ENCODE measurements at places on chromosomes 1 and 21.
A peak's percentile ranks its signal among the peaks of the same experiment; 100 is the strongest.

GRCh38 chr1:12678820-12679219, 34.9 kb downstream of the AADACL4 start:
- no peak for DNase-seq

DNA sequence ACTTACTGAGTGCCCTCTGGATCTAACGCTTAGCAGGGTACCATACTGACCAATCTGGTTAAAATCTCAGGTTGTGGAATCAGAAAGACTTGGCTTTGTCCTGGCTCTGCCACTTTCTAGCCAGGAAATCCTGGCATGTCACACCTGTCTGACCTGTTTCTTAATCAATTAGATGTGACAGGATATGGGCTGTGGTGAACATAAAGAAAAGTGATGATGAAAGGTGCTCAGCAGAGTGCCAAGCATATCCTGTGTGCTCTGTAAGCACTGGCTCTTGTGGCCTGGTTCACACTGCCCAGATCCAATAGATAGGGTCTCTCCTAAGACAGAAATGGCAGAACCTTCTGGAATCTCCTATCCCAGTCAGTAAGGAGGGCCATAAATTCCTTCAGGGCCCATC, 53.9 kb downstream of the PHC2 start:
- no peak for DNase-seq

GRCh38 chr1:2206813-2207487, 12.4 kb upstream of the FAAP20 start:
- no peak for DNase-seq

DNA sequence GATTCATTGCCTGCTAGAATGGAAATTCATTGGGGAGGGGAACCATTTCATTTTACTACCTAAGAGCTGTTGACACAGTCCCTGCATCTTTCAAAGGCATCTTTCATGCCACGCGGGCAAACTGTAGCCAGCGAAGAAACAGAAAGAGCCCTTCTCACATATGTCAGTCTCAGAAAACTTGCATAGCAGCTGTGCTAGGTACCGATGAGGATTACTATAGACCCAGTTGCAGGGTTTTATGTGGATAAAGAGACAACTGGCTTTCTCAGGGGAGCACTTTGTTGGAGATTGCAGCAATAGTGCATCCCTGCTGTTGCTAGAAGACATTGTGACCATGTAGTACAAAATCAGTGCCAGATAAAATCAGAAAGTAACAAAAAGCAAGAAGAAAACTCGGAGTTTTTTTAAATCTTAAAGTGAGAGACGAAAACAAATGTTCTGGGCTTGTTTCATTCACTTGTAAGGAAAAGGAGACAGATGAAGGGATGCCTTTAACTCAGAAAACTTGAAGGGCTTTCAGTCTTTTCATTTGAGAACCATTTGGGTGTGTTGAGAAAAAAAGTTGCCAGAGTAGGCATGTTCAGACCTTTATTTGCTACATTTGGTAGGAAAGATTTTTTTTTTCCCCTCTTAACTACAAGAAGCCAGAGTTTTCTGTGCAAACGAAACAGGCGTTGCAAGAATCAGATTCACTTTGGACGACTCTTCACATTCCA, 804.1 kb downstream of the USP25 start:
- peak; percentile 47 for DNase-seq

DNA sequence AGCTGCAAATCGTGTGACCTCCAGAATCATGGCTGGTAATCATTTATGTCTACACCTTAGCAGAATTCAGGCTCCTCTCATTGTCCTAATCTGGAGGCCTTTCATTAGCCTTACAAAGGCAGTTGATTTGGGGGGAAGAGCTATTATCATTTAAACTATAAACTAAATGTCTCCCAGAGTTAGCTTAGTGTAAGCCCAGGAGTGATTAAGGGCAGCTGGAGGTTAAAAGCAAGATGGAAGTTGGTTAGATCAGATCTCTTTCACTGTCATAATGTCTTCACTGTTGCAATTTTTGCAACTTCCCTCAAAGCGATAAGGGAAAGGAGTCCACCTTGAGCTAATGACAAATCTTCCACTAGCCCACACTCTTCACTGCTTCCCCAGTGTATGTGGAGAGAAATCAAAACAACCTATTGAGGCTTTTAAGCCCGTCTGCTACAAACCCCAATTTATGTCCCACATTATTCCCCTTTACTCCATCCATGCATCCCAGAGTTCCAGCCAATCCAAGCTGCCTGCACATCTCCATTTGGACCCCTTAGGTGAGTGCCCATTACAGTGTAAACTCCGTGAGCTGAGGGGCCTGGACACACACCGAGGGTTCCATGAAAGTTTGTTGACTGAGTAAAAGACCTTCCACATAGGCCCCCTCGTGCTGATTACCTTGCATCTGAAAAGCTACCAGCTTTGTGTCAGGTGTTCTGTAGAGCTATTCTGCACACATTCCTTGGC, 61.5 kb upstream of the KLHDC7A start:
- no peak for DNase-seq

GRCh38 chr1:98253145-98253544, 332.3 kb upstream of the DPYD start:
- no peak for DNase-seq

DNA sequence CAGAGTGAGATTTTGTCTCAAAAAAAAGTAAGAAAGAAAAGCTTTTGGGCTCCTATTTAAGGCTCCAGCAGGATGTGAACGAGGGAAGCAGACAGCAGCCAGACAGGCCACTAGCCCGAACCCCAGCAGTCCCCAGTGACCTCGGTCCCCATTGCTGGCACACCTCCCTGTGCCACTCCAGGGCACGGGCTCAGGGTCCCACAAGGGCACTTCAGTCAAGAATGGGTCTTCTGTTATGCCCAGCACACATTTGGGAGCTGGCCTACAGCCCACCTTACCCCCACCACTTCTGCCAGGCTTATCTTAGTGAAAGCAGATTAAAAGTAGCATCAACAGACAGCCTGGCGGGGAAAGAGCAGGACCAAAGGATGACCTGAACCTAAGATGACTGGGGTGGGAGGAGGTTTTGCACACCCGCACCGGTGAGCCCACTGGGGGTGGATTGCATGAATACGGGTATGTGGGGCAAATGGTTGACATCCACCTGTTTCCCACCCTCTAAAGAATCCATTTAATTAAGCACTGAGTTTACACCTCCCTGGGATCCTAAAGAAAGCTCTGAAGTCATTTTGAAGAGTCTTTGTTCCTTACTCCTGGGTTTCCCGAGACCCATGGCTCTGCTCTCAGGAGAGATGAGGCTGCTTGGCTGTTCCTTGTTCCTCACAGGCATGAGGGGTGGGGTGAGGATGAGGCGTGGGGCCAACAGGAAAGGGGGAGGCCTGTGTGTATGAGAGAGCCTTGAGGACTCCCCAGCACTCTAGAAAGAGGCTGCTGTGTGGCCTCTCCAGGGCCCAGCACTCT, 4.7 kb downstream of the CHI3L1 start:
- no peak for DNase-seq

- DNase-seq = no peak
Measured at GRCh38 chr1:180235077-180235501, 5.0 kb downstream of the LHX4 start.

DNA sequence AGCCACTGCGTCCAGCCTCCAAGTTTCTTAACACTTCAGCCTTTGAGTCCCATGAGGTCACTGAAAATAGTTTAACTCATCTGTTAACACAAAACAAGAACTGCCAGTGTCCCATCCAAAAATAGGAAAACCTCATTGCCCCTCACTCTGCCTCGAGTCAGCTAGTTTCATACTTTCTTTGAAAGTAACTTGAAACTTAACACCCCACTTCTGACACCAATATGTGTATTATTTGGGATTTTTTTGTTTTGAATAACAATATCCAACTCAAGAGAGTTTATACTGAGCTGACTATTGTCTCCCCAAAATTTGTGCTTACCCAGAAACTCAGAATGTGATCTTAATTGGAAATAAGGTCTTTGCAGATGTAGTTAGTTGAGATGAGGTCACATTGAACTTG, 16.9 kb upstream of the PIK3CD start:
- DNase-seq = no peak

DNA sequence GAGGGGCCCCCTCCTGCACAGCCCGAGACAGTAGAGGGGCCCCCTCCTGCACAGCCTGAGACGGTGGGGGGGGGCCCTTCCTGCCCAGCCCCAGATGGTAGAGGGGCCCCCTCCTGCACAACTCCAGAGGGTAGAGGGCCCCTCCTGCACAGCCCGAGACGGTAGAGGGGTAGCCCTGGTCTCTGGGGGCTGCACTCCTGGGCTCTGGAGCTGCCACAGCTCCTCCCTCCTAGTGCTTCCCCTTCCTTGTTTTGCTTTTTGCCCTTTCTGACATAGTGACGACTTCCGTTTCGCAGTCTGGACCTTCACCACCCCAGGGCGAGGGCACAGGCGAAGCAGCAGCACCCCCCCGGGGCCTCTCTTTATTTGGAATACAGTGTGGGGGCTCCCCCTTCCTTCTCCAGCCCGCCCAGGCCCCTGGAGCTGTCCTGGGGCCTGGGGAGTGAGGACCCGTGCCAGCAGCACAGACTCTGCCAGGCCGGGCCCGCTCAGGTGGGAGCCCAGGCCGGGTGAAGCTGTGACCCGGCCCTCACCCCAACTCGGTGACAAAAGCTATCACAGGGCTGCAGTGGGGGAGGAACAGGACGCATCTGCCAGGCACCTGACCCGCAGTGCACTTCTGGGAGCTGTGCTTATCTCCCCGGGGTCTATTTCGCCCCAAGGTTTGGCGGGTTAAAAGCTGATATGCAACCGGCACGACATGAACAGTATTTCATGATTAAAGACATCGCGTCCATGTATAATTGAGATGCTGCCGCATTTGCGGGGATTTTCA, 1.1 kb upstream of the PRXL2B start:
- DNase-seq = peak; percentile 15

DNA sequence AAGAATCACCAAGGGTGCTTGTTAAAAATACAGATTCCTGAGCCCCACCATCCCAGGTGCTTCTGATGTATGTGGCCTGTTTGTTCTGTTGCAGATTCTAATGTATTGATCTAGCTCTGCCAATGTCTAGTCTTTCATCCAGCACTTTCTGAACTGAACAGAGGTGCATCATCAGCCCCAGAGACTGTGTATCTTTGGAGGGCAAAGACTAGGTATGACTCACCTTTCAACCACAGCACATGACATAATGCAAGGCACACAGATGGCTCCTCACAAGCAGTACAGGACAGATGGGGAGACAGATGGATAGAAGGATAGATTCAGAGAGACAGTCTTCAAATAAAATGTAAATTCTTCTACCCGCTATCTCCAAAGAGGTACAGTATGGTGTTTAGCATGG, 32.3 kb downstream of the CD58 start:
- no peak for DNase-seq

GRCh38 chr1:83006271-83006670, 992.7 kb downstream of the TTLL7 start:
- no peak for DNase-seq

DNA sequence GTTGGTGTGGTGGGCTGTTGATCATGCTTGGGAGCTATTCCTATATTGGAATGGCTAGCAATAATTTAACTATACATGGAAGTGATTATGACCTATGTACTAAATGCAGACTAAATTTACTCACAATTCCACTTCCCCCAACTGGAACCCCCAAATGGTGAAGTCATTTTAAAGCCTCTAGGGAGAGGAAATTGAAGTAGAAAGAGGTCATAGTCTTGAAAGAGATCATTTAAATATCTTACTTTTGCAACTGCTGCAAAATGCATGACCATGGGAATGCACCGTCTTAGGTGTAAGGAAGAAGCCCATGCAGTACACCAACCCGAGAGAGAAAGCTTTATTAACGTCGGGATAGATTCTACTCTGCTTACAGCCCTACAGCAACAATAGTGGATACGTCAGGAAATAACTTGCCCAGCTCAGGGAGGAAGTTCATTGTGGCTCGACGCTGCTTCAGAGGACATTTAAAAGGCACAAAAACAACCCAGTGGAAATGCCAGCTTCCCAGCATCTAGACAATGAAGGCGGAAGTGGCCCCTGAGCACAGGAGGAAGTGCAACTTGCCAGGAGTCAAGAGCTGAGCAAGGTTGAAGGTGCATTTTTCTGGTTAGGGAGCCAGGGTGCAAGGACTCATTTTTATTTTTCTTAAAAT, 26.5 kb downstream of the CYYR1 start:
- peak; percentile 30 for DNase-seq

DNA sequence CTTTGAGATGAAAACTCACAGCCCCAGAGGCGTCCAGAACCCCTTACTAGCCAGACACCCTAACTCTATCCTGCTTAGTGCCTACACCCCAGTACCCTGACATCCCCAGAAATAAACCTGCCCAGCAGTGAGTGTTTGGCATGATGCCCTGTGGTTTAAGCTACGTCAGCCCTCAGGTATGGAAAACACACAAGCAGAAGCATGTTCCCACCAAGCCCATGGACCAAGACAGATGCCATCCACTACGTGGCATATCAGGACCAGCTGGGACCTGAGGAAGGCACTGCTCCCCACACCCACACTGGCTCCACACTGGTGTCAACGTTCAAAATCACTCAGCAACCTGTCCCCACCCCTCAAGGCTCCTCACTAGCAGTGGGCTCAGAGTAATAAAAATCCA, 116.4 kb downstream of the SYT2 start:
- DNase-seq = no peak

DNA sequence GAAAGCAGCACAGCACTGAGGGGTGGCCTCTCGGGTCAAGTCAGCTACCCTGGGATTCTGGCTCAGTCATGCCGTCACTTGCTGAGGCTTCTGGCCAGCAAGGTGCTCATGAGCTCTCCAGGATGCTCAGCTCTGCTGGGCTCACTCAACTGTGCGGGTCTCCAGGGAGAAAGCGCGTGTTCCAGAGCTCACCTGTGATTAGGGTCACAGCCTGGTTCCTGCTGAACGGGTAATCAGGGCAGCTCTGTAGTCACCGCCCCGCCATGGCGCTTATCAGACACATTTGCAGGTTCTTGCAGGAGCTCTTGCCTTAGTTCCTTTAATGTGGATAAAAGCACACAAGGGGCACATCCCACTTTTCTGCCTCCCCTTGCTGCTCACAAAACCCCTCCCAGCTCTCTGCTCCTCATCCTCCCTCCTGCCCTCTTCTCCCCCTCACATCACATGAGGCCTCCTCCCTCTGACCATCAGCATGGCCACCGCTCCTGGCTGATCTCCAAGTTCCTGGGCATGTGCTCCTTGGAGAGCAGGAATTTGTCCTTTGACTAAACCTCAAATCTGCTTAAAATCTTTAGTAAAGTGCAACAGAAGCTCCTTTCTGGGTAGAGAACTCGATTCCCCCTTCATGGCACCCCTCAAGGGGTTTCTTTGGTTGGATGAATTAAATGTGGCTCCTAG, 2.0 kb downstream of the PCP4 start:
- no peak for DNase-seq

- no peak for DNase-seq
Measured at GRCh38 chr21:41580758-41581554, 73.0 kb upstream of the TMPRSS2 start.

- no peak for DNase-seq
Measured at GRCh38 chr1:153030895-153031294, at the start of gene SPRR1B. Gene SPRR1B, plus strand, starts transcription at chr1:153031203. Its CDS starts 1,143 bp downstream, at chr1:153032346.

GRCh38 chr1:156383023-156383422, 14.0 kb downstream of the RHBG start:
- DNase-seq = no peak

- no peak for DNase-seq
Measured at GRCh38 chr1:114345930-114346479, 165.0 kb downstream of the TRIM33 start.

GRCh38 chr1:1337793-1338147, 6.7 kb downstream of the TAS1R3 start:
- no peak for DNase-seq

Data from skin of body (tissue), 3 donors.